ENCODE measurements at places on chromosomes 1 and 21.

DNA sequence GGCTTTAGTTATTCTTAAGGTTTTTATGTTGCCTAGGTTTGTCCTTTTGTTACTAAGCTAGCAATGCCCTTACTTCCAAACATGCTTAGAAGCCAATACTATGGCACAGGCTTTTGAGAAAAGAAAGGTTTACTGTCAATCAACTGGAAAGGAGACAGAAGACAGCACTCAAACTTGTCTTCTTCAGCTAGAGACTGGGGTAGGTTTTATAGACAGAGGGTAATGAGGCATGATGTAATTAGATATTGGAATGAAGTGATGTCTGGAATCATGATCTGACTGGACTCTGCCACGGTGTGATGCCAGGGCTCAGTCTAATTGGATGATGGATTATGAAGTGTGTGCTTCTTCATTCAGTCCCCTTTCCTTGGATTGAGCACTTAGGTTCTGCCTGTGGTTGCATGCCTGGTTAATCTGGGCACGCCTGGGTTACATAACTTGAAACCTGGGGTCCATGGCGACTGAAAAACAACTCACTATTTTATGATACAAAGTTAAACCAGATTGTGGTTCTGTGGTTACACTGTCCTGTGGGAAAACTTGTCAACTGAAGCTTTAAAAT is 625.8 kb downstream of the BRINP3 start:
- DNase-seq: no peak

DNA sequence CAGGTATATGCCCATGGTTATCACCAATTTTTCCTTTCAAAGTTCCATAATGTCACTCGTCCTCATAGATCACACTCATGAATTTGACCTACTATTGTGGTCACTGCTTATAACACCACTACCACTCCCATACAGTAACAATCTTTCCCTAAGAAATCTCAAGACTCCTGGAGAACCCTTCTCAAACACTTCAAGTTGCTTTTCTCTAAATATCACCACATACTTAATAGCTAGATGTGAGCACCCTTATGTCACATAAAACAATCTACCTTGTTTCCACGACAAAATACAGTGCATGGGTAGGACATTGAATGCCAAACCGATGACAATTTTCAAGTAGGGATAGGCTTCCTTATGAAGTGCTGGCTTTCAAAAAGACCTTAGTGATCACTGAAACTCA is 104.5 kb downstream of the LRRC53 start:
- no peak for DNase-seq

GRCh38 chr1:20949871-20950590 is 162.9 kb upstream of the HP1BP3 start:
- DNase-seq: peak; percentile 23

DNA sequence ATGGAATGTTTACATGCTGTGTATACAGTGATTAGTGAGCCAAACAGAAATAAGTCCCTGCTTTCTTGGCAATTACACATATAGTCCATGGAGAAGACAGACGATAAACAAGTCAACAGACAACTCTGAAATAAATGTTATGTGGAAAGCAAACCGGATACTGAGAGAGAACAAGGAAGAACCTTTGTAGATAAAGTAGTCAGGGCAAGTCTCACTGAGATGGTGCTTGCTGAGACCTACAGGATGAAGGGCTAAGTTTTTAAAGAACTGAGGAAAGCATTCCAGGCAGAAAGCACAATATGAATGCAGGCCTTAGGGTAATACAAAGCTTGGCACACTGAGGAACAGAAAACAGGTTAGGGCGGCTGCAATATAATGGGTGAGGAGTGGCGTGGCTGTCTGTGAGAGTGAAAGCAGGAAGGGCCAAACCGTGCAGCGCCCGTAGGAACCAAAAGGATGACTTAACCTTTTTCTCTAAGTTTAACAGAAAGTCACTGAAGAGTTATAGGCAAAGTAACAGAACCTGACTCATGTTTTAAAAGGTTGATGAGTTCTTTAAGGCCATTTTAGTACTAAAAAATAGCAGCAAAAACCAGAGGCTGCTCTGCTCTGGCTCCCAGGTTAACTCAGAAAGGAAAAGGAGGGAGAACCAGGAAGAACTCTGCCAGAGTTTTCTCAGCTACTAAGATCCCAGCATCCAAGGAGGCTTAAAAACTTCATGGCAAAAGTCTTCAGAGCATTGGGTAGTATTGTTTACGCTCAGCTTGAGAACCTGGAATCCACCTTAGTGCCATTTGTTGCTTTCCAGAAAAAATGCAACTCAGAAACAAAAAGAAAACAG is 8.7 kb upstream of the TTF2 start:
- peak; percentile 56 for DNase-seq

DNA sequence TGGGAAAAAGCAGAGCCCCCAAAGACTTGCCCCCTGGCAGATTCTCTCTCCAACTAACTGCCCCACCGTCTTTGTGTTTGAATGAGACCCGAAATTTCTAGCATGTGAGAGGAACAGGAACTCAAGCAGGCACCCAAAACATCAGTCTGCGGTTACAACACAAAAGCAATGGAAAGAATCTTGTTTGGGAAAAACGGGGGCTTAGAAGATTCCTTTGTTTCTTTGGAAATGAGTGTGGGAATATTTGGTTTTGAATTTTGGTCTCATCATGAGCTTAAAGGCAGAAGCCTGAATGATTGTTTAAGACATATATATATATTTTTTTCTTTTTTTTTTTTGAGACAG is 188.9 kb upstream of the TMEM51 start:
- no peak for DNase-seq

DNA sequence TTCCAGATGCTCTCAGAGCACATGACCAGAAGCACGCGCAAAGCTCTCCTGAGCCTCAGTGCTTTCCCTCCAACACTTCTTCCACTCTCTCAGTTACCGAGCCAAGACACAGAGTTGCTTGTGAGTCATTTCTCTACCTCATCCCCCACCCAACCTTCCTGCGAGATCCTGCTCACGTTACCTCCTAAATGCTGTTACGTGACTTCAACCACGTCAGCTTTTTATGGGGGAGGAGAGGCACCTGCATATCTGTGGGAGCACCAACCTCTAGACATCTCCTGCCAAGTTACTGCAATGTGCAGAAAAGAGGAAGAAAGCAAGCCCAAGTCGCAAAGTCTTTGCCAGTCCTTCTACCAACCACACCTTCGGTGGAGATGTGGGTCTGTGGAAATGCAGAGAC is 27.2 kb upstream of the ERG start:
- no peak for DNase-seq

DNA sequence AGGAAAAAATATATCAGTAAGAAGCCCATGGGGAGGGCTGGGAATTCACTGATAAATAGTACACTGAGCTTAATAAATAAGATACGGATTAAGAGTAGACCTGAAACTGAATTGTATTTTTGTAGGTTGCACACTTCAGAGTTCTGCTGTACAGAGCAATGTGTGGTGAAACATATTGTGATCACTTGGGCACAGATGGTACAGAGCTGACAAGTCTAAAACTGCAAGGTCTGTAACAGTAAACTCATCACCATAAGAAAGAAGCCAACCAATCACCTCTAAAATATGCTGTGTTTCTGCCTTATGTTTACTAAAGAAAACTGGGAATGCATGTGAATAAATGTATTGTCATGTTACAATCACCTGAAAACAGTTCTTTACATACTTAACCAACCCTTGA is 360.7 kb downstream of the MRPL39 start:
- no peak for DNase-seq

- DNase-seq: peak; percentile 4
Measured at GRCh38 chr21:37793660-37794059, 122.6 kb downstream of the KCNJ6 start.

All from suppressor macrophage treated with lipopolysaccharide for 1 hour (primary cell).